ENCODE measurements at places on chromosomes 5 and 9. TPM values are rescaled to one million over a fixed set of nuclear protein-coding genes. Genes with fewer than 3 reads are reported as not detected.
A peak's percentile ranks its signal among the peaks of the same experiment; 100 is the strongest.

- peak; percentile 35 for DNase-seq
These were observed at the start of gene ZBTB34 for GRCh38 chr9:126860077-126860756. Gene ZBTB34 (plus strand): TSS chr9:126860639. CDS start chr9:126879400, 18,761 bp downstream.

- no peak for DNase-seq
These were observed 49.7 kb downstream of the POU4F3 start for GRCh38 chr5:146388386-146388785.

DNA sequence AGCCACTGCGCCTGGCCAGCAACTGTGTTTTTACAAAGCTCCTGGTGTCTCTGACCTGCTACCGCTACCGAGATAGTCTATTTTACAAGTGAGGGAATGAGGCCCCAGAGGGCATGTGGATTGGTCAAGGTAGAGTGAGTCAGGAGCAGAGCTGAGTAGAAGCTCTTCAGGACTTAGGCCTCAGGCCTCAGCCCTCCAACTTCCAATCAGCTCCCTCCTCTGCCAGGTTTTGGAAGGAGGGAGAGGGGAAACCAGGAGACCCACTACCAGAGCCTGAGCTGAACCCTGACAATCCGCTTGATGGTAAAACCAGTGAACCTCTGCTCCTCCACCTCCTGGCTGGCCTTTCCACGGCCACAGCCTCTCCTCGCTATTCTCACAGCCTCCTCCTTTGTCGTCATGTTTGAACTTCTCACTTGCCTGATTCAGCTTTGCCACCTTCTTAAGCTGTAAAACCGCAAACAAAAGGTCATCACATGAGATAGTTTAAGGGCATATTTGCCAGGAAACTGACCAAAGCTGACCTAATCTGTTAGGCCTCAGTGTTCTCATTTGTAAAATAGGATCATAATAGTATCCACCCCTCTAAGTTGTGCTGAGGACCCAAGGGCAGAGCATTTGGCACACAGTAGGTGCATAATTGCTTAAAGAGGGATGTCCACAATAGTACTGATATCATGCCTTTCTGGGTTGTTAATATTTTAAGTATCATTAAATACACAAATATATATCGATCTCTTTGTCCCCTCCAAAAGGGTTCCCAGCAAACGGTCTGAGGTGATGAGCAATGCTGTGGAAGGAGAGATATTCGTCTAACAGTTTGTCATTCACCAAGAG, 1.7 kb downstream of the TRAF1 start:
- DNase-seq, result no peak

DNA sequence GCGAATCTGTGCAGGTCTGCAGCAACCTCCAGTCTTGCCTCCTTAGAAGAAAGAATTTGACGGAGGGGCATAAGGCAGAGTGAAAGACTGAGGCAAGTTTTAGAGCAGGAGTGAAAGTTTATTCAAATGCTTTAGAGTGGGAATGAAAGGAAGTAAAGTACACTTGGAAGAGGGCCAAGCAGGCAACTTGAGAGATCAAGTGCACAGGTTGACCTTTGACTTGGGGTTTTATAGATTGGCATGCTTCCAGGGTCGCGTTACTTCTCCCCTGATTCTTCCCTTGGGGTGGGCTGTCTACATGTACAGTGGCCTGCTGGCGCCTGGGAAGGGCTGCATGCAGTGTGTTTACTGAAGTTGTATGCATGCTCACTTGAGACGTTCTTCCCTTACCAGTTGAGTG, 127.2 kb upstream of the FER start:
- no peak for DNase-seq

DNA sequence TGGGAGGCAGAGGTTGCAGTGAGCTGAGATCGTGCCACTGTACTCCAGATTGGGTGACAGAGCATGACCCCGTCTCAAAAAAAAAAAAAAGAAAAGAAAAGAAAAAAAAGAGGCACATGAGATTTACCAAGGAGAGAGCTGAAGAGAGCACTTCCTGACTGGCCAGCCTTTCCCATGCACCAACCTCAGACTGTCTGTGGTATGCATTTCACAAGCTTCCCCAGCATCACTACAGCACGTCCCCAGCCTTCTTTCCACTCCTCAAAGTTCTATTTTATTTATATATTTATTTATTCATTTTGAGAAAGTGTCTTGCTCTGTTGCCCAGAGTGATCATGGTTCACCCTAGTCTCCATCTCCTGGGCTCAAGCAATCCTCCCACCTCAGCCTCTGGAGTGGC, 13.6 kb upstream of the FUBP3 start:
- no peak for DNase-seq

DNA sequence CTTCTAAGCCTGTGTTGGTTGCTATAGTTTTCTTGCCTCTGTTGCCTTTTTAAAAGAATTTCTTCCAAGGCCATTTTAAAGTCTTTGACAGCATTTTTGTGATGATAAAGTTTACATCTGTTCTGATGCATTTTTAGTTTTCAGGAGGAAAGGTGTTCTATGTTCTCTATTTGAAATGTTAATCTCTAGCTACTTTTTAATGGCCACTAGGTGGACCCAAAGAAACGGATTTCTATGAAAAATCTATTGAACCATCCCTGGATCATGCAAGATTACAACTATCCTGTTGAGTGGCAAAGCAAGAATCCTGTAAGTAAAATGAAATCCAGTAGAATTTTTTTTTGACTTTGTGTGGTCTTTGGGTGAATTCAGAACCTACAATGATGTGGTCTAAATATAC, 60.2 kb downstream of the MELK start:
- DNase-seq, result no peak

DNA sequence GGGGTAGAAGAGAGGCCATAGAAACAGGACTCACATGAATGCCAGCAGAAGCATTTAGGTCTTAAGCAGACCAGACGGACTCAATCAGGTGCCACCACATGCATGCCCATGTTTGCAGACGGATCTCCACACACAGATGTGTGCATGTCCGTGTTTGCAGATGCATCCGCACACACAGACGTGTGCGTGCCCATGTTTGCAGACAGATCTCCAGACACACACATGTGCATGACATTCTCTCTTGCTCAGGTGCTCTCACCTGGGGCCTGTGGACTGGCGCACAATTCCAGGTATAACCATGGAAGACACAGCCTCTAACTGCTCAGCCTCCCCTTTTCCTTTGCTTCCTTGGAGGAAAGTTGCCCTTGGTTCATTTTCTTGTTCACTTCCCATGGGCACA, 148.3 kb downstream of the CACNA1B start:
- DNase-seq, result no peak

- DNase-seq, result no peak
These were observed 359.6 kb downstream of the DEPDC1B start for GRCh38 chr5:60340326-60340725.

GRCh38 chr5:127988146-127988760, 95.3 kb upstream of the SLC12A2 start:
- no peak for DNase-seq

GRCh38 chr5:5964347-5964746, 414.0 kb downstream of the MED10 start:
- DNase-seq, result no peak

GRCh38 chr5:151243564-151243963, 9.4 kb upstream of the GM2A start:
- no peak for DNase-seq

DNA sequence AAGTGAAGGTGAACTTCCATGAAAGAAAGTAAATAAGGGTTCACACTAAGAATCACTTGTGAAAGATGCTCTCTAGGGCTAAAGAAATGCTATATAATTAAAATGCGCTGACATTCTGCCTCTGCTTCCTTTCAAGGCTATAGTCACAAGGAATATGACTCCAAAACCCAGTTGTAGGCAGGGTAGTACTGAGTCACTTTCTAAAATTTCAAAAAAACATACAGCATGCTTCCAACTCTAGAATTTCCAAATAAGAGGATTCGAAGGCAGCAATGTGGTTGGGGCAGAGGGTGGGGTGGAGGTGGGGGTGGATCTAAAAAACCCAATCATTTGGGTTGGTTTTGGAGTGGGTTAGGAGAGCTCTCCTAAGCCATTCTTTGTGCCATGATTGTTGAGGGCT, 84.6 kb downstream of the HMHB1 start:
- DNase-seq, result no peak

GRCh38 chr9:135701067-135701958, 672 bp upstream of the KCNT1 start:
- no peak for DNase-seq

- DNase-seq, result no peak
These were observed 78.8 kb downstream of the ADAMTS2 start for GRCh38 chr5:179266291-179267070.

DNA sequence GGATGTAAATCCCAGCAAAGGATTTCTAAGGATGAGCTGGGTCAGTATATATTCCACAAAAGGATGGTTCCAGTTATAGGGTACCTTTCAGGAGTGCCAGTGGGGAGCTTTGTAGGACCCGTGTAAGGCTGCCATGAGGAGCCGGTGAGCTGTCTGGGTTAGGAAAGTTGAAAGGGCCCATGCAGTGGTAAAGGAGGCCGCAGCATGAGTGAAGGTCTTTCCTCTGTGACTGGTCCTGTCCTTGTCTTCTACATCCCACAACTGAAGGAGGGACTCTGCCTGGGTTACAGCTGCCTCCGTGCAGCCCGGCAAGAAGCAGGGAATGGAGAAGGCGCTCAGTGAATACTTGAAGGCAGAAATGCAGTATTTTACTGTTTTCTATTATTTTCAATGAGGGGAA, 58.9 kb downstream of the HSPA4 start:
- no peak for DNase-seq

DNA sequence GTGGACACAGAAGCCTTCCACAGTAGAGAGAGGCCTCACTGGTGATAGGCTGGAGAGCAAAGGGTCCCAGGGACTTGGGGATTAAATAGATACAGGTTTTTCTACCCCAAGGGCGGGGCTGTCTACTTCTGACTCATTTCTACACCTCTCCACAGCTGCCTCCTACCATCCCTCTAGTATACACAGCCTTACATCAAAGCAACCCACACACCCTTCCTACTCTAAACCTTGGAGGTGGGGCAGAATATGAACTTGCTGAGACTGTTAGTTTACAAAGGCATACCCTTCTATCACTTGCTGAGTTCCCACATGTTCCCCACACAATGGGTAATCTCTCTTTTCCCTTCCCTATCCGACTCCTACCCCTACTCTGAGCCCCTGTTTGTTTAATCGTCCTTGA, 19.9 kb upstream of the PCA3 start:
- DNase-seq, result no peak

DNA sequence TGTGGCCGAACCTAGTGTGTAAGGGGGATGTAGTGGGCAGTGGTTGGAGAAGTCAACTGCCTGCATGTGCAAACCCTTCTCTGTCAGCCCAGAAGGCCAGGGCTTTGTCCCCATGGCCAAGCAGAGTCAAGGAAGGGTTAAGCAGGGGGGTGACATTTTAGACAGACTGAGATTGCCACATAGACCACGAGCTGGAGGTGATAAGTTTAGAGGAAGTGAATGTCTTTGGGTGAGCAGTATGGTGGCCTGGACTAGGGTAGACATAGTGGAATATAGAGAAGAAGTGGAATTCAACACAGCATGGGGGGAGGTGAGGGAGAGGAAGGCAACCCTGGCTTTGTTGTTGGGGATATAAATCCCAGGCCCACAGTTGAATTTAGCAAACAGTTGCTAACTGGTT, 38.7 kb upstream of the CDKN2AIPNL start:
- DNase-seq, result no peak

DNA sequence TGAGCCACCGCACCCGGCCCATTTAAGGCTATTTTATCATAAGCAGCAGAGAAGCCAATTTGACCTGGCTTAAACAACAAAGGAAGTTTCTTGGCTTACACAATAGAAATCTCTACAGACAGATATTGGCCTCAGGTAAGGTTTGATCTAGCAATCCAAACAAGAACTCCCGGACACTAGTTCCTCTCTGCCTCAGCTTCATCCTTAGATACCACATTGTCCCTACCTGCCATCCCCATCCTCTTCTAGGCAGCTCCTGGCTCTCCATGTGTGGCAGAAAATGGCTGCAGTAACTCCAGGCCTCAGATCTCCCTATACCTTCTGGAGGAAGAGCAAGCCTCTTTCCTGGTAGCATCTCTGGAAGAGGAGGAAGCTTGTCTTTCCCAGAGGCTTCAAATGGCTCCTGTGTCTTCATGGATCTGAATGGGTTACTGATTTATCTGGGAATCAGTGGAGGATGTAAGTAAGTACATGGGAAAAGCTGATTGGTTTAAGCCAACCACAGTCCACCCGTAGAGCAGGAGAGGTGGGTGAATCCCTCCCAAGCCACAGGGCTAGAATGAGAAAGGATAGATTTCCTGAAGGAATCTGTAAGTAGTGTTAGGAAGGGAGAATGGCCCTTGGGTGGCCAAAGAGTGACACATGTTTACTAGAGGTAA, 26.7 kb upstream of the AOPEP start:
- DNase-seq, result no peak

The ARHGEF28 gene
- 66.0 TPM for total RNA-seq

The TICAM2 gene
- total RNA-seq, result 1.6 TPM

The SLC36A2 gene
- 7.5 TPM for total RNA-seq

The INSL4 gene
- not detected for total RNA-seq

The AJM1 gene
- 3.9 TPM for total RNA-seq

The DAPK1 gene
- 68.0 TPM for total RNA-seq

The ZNG1C gene
- 24.6 TPM for total RNA-seq

The CER1 gene
- total RNA-seq, result not detected

The HOMER1 gene
- 4.8 TPM for total RNA-seq

The DPYSL3 gene
- 54.9 TPM for total RNA-seq

The GZMA gene
- total RNA-seq, result not detected
